ENCODE measurements at places on chromosomes 3 and 15. TPM values are rescaled to one million over a fixed set of nuclear protein-coding genes. Genes with fewer than 3 reads are reported as not detected.

The IQCH gene
- 1.8 TPM for total RNA-seq

The EPHA6 gene
- total RNA-seq: not detected

The CCR8 gene
- not detected for total RNA-seq

The TM4SF1 gene
- 1,908 TPM for total RNA-seq

The ADGRG7 gene
- total RNA-seq: not detected

The TMEM266 gene
- 0.09 TPM for total RNA-seq

The P2RY13 gene
- not detected for total RNA-seq

The ROPN1 gene
- not detected for total RNA-seq

The ERICH6 gene
- not detected for total RNA-seq

The CYP8B1 gene
- total RNA-seq: not detected

The SAMMSON gene
- not detected for total RNA-seq

The WHAMM gene
- 6.9 TPM for total RNA-seq

The CKMT1A gene
- total RNA-seq: 2.6 TPM

The UBL7 gene
- total RNA-seq: 40.7 TPM

The RLBP1 gene
- total RNA-seq: not detected

The LRRC2 gene
- not detected for total RNA-seq

The USP13 gene
- total RNA-seq: 11.4 TPM

The PPM1L gene
- 0.50 TPM for total RNA-seq

The SLC12A1 gene
- not detected for total RNA-seq

The PRR20G gene
- 0.19 TPM for total RNA-seq

The CCR3 gene
- total RNA-seq: not detected

The DPPA2 gene
- not detected for total RNA-seq

The DYNLT2B gene
- 24.2 TPM for total RNA-seq

The CLSTN2 gene
- 0.05 TPM for total RNA-seq

The PP2D1 gene
- not detected for total RNA-seq

The TMC3 gene
- not detected for total RNA-seq

The PLA2G4E gene
- not detected for total RNA-seq

The ACTL6A gene
- total RNA-seq: 51.6 TPM

The SKOR1 gene
- total RNA-seq: 0.05 TPM

The KLHL25 gene
- total RNA-seq: 6.5 TPM

The ZIC1 gene
- total RNA-seq: not detected

The SLC28A1 gene
- 0.05 TPM for total RNA-seq

The NUP210 gene
- 41.9 TPM for total RNA-seq

The TMEM45A gene
- total RNA-seq: 2.0 TPM

The REC114 gene
- total RNA-seq: not detected

The TIGIT gene
- total RNA-seq: not detected

The SEMA5B gene
- 0.21 TPM for total RNA-seq

The SEMA6D gene
- total RNA-seq: not detected

The DZIP1L gene
- total RNA-seq: 5.6 TPM

The RARB gene
- 10.4 TPM for total RNA-seq

The AGTR1 gene
- total RNA-seq: 0.40 TPM

The CASR gene
- total RNA-seq: not detected

The LRRC34 gene
- total RNA-seq: not detected

The SCAANT1 gene
- not detected for total RNA-seq

The ASB7 gene
- total RNA-seq: 11.6 TPM

The GP5 gene
- not detected for total RNA-seq

The CHL1 gene
- not detected for total RNA-seq

Data from A549 treated with CORT108297 at 1 μM for 4 hours (cell line).